Spinal cord (tissue), 10 donors: ENCODE measurements at places on chromosomes 12 and 14. TPM values are rescaled to one million over a fixed set of nuclear protein-coding genes. Genes with fewer than 3 reads are reported as not detected.

The DNAI7 gene
- polyA plus RNA-seq = 5.4 TPM

The PTCSC3 gene
- polyA plus RNA-seq = not detected

The OASL gene
- polyA plus RNA-seq = 0.21 TPM

The BRMS1L gene
- polyA plus RNA-seq = 21.6 TPM

The CBLN3 gene
- 1.4 TPM for polyA plus RNA-seq

The MANSC4 gene
- 0.62 TPM for polyA plus RNA-seq

The SLC24A4 gene
- polyA plus RNA-seq = 6.4 TPM

The TMED8 gene
- polyA plus RNA-seq = 19.3 TPM

The GALNT9 gene
- 35.9 TPM for polyA plus RNA-seq

The KRT85 gene
- not detected for polyA plus RNA-seq
